ENCODE measurements at places on chromosomes 11 and 22.
A peak's percentile ranks its signal among the peaks of the same experiment; 100 is the strongest.

DNA sequence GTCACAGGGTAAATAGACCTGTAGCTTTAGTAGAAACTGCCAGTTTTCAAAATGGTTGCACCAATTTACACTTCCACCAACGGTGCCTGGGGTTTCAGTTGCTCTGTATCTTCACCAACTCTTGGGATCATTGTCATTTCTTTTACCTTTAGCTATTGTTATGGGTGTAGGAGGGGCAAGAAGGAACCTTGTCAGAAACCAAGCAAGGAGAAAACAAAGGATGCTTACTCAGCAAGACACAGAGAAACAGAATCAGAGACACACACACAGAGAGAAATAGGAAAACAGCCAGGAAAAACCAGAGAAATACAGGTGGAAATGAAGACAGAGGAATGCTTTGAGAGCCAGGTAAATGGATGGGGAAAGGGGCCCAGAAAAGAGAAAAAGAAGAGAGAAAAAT lies 367.6 kb downstream of the MIAT start:
- no peak for DNase-seq

GRCh38 chr11:116611998-116612620 lies 160.7 kb downstream of the BUD13 start:
- no peak for DNase-seq

DNA sequence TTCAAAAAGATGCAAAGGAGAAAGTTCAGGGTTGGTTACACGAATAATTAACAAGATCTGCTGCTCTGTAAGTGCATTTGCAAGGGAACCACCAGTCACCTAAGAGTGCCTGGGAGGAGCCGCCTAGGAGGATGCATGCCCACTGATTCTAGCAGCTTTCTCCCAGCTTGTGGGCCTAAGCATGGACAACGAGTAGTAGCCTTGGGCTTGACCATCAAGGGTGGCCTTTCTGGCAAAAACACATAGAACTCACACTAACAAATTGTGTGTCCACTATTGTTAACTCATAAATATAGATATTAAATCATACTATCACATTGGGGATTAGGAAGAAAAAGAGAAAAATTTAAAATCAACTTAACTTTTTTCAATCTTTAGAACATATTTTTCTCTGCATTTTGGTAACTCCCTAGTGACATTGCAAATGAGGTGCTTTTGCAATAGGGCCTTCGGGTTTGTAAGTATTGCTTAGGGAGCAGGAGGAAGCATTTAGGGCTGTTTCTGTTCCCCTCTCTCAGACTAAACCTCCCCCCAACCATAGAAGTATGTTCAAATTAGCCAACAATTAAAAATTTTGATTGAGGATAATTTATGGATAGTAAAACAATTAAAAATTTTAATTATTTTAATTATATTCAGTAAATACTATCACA lies 57.3 kb upstream of the CEP295 start:
- no peak for DNase-seq

GRCh38 chr11:67379061-67380058 lies 6.0 kb upstream of the CLCF1 start:
- no peak for DNase-seq

- no peak for DNase-seq
Measured at GRCh38 chr22:44404341-44405020, 91.7 kb upstream of the SHISAL1 start.

DNA sequence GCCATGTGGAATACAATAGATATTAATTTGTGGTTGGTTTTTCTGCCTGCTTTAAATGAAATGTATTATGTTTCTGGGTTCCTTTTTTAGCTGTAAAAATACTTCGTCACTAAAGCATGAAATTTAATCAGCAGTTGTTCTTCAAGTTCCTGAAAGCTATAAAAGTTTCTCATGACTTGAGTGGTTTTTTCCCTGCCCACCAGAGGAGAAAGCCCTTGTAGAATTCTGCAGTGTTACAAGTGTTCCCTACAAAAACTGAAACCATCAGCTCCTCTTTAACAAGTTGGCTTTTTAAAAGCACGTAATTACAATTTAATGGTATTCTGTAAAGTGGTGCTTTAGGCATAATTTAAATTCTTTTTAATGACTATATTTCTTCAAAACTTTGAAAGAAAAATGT lies 56.2 kb downstream of the PANX1 start:
- no peak for DNase-seq

DNA sequence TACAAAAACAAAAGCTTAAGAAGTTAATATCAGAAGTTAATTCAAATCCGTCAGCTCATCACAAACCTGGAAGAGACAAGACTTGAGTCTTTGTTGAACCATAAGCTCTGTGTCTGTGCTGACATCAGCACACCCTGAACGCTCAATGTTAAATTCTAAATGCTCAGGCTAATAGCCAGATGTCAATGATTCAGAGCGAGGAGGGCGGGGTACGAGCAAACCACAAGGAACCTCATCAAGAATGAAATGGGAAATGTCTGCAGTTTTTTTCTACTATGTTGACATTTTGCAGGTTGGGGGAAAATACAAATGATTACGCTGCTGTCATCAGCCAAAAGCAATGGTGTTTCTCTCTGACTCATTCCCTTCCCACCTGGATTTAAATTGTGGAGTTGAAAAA lies 1057.2 kb downstream of the NTM start:
- DNase-seq = no peak

DNA sequence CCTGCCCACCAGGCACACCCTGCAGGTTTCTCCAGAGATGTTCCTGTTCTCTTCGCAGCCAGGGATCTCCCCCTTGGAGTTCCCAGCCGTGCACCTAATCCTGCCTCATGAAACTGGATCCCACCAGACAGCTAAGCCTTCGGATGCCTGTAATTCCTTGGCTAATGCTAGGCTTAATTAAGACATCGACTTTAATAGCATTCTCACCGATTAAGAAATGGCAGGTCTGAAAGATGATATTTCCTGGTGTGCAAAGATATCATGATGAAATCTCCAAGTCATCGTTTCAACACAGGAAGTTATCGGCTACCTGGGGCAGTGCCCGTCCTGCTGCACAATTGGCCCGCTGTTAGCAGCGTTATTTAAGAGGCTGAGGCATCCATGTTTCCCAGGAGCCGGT lies 41.5 kb upstream of the CCND1 start:
- no peak for DNase-seq

DNA sequence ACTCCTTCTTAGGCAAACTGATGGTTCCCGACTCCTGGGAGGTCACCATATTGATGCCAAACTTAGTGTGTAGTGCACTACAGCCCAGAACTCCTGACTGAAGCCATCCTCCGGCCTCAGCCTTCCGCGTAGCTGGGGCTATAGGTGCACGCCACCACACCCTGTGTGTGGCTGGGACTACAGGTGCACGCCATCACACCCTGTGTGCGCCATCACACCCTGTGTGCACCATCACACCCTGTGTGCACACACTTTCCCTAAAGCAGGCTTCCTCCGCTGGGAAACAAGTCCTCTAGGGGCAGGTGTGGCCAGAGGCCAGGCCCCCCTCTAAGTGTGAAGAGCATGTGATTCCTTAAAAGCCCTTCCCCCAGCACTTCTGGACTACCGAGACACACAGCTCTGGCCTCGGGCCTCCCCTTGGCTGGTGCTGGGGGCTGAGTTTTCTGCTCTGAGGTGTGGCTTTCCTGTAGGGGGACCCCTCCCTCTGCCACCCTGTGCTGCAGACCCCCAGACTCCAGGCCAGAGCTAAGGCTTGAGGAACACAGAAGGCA lies 81.7 kb downstream of the BCR start:
- DNase-seq = no peak

DNA sequence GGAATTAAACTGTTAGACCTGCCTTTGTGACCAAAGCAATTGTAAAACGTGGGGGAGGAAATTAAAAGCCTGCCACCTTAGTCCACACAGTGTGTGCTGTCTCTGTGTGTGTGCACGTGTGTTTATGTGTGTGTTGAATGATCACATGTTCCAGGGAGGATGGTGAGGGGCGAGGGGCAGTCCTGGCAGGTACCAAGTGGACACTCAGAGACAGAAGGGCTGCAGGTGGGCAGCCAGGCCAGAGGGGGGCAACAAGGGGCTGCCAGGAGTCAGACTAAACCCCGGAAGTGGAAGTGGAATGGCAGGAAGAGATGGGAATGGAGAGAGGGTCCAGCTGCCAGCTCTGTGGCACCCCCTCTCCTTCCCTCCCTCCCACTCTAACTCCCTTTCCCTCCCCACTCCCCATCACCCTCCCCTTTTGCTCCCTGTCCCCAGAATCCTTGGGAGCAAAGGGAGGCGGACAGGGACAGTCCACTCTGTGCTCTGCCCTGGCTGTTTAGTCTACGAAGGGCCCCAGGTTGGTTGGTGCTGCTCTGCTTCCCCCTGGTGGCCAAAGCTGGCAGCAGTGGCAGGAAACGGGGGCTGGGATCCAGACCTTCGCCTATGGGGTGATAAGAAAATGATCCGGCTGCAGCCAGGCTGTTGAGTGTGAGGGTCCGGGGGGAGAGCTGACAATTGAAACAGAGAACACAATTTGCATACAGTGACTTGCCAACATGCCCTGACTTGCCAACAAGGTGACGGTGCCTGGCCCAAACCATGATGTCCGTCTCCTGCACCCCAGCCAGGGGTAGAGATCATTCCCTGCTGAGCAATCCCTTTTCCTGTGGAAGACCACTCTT lies 24.4 kb downstream of the P2RY2 start:
- DNase-seq = peak; percentile 71

DNA sequence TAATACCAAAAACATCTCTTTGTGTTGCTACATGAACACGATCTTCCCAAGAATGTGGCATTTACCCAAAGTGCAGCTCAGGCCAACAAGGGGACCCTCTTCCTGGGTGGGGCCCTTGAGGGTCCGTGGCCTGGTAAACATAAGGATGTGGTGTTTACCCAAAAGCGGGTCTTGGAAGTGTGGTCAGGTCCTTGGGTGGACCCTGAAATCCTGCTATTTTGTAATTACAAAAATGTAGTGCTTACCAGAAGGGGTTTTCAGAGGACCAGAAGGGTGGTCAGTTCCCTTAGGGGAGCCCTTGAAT lies 87.8 kb upstream of the PRDM11 start:
- DNase-seq = no peak

DNA sequence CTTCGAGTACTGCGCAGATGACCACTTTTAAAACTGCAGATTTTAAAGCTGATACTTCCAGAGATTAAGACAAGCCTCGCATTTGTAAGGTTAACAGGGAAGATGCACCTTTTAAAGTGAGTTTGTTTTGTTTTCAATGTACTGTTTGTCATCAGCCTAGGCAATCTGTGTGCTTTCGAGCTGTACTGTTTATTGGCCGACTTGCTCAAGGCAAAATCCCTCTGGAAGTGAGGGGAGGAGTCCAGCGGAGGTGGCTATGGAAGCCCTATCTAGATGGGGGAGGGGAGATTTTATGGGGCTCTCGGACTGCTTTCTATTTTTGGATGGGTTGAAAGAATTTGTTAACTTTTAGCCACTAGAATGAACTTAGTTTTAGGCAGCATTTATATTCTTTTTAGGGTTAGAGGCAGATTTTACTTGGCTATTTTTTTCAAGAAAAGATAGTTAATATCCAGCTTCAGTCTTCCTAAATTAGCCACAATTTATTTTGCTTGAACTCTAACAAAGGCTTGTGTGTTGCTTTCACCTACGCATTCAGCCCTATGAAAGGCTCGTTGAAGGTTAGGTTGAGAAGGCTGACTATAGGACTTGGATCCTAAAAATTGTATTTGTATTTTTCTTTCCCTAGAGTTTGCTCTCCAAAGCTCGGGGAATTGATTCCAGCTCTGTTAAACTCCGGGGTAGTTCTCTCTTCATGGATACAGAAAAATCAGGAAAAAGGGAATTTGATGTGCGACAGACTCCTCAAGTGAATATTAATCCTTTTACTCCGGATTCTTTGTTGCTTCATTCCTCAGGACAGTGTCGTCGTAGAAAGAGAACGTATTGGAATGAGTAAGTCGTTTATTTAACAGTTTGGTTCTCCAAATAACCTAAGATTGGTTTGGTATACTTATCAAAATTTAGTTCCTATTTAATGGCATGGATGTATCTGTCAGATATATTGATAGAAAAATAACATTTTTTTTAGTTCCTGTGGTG lies 2.1 kb downstream of the WEE1 start:
- DNase-seq = no peak

DNA sequence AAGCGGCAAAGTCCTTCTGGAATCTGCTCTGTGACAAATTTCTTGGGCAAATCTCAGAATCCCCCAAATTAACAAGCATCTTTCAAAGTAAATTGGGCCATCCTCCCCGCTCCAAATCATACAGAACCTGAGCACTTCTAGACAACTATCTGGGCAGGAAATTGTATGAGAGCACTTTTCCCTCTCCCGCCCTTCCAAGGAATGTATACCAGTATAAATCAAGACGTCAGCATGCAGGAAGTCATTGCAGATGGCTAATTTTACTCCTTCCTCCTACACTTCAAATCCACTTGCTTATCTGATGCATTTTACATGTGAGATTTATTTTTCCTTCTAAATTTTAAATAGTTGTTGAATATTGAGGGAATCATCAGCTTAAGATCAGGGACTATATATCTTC lies 52.1 kb downstream of the NTM start:
- DNase-seq = no peak

GRCh38 chr11:128933481-128934178 lies 9.0 kb downstream of the TP53AIP1 start:
- no peak for DNase-seq

- DNase-seq = no peak
Measured at GRCh38 chr11:75454987-75455386, 22.0 kb upstream of the KLHL35 start.

- no peak for DNase-seq
Measured at GRCh38 chr11:117627259-117627658, 169.8 kb downstream of the DSCAML1 start.

GRCh38 chr22:43330178-43331068 lies 12.7 kb downstream of the SCUBE1 start:
- DNase-seq = no peak
